ENCODE measurements at places on chromosomes 3 and 15. TPM values are rescaled to one million over a fixed set of nuclear protein-coding genes. Genes with fewer than 3 reads are reported as not detected.
A peak's percentile ranks its signal among the peaks of the same experiment; 100 is the strongest.

DNA sequence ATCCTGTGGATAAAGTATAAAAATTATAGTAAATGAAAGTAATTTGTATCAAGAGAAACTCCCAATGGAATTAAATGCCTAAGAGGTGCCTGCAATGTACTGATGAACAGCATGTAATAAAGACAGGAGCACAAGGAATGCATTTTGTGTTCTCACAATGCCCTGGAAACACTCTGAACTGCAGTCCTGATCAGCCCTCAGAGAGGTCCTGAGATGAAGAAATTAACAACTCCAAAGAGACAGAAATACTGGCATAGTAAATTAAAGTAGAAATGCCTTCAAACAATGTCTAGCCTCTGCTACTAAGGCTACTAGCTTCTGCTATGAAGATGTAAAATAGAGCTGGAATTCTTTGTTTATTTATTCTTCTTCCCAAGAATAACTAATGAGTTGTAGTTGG lies 59.9 kb downstream of the CFAP20DC start:
- no peak for DNase-seq

TATDN2 gene
- 8.9 TPM for total RNA-seq

GOLGA6L7 gene
- total RNA-seq: not detected

SST gene
- not detected for total RNA-seq

GRCh38 chr15:17026633-17027032 lies 3515.0 kb downstream of the GOLGA6L6 start:
- no peak for DNase-seq

GRCh38 chr3:15277861-15278500 lies 54.4 kb downstream of the SH3BP5 start:
- no peak for DNase-seq

MNS1 gene
- 2.4 TPM for total RNA-seq

DNA sequence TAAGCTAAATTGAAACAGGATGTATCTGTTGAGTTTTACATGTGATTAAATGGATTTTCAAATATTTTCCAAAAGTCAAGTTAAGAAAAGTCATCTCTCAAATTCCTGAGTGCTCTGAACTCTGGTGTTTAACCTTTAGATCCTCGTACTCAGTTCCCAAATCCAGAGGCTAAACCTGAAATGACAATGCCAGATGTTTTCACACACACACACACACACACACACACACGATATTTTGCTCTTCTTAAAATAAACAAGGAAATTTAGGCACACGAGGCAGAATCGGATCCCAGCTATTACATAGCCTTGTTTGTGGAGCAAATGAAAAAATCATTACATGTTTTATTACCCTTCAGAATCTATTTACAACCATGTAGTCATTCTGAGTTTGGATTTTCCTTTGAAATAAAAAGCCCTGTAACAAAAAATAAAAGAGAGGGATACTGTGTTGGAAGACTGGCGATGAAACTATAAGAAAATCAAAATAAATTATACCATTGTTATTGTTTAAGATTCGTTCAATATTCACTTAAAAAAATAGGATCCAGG lies 20.6 kb upstream of the UBE2E1 start:
- DNase-seq: no peak

DZIP3 gene
- 24.5 TPM for total RNA-seq

ZMYND10 gene
- total RNA-seq: 0.47 TPM

ARNT2 gene
- total RNA-seq: 26.3 TPM

DNA sequence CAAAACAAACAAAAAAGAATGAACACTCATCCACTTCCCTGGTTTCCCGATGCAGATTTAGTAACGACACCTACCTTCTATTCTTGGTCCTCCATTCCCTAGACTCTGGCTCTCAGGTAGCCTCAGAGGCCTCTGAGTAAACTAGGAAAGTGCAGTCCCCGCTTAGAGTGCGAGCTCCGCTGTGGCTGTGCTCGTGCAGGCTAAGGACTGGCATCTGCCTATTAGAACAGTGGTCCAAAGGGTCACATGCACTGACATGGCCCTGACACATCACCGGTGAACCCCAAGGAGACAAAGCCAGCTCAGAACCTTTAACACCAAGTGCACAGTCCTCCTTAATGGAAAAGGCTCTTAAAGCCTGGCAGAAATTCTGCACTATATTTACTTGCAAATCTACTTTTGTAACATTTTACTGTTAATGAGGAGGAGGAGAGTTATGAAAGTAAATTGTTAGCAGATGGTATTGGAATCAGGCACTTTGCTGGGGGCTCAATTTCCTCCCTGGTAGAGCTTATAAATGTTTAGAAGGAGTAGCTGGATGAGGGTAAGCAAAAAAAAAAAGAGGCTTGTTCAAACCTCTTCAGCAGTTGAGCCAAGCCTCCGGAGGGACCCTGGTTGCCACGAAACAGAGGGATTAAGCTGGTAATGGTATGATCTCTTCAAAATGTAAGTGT lies 31.1 kb downstream of the VGLL4 start:
- no peak for DNase-seq

DNA sequence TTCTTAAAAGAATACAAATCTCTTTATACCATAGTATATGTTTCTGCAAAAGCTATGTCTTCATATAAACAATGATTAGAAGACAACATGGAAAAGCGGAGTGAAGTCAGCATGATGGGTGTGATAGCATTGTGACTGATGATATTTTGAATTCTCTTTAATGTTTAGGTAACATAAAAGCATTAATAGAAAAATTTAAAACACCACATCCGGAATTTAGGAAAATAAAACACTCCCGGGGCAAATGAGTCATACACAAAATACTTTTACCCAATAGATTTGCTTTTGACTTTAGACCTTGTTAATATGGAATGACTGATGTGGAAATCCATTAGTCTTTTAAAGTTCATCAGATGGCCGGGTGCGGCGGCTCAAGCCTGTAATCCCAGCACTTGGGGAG lies 134.7 kb downstream of the P3H2 start:
- DNase-seq: no peak

DNA sequence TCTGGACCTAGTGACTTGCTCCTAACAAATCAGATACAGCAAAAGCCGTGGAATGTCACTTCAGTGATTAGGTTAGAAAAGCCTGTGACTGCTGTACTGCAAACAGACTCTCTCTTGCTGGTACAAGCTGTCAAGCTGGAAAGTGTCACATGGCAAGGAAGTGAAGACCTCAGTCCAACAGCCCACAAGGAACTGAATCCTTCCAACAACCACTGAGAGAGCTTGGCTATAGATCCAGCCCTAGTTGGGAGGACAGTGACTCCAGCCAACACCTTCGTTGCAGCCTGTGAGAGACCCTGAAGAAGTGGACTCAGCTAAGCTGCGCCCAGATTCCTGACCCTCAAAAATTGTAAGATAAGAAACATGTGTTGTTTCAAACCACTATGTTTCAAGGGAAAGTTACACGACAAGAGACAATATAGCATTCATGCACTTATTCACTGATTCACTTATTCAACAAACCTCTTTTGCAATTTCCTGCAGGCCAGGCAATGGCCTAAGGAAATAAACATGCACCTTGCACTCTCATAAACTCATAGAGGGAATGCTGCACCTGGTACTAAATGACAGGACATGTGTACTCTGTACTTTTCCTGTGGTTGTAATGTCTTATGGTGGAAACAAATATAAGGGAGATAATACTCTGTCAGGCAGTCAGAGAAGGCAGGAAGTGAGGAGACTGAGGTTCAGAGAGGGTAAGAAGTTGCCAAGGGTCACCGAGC lies 142.9 kb downstream of the CADPS start:
- no peak for DNase-seq

GRCh38 chr15:39896101-39896500 lies 24.0 kb downstream of the GPR176 start:
- DNase-seq: peak; percentile 20

ZIC1 gene
- 30.7 TPM for total RNA-seq

TM4SF18 gene
- total RNA-seq: not detected

- DNase-seq: no peak
Observed at GRCh38 chr3:40181182-40181581, 128.3 kb upstream of the EIF1B start.

GRCh38 chr15:52343831-52344230 lies 48.2 kb upstream of the MYO5C start:
- no peak for DNase-seq

GRCh38 chr3:141894524-141895176 lies 18.2 kb downstream of the ATP1B3 start:
- DNase-seq: peak; percentile 10

DNA sequence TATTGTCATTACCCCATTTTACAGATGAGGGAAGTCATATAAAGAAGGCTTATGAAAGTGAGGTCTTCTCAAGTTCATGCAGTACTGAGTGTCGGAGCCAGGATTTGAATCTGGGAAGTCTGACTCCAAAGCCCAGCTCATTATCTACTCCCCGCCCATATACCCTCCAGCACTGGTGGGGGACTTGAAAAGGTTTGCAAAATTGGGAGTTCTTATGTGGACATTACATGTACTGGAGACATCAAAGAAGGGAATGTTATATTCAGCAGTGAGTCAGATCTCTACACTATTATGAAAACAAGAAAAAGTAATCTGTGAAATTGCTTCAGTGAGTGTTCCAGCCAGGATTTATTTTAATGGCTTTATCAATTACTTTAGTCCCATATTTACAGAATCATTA lies 185.2 kb upstream of the CADPS start:
- no peak for DNase-seq

DNA sequence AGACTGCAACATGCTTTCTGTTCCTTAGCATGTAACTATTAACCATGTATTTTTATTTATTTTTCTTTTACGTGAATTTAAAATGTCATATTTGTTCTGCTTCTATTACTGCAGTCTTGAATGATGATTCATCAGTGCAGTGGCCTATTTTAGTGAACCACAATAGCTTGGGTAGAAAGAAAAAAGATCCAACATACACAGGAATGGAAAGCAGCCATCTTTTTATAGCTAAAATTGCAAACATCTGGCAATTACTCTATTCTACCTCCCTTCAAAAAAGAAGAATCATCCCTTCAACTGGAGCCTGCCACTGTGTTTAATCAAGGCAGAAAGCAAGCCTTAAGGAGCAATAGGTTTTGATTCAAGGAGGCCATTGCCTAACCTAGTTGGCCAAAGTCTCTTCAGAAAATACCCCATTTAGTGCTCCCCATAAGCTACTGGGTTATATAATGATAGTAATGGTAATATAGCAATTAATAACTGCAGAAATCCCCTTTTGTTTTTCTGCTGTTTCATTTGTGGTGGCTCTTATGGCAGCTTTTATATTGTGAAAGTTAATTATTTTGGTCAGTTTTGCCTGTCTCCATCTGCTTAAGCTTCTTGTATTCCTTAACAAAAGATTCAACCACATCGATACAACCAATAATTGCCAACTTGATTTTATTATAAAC lies 267.3 kb downstream of the LPP start:
- peak; percentile 57 for DNase-seq

ADGRG7 gene
- total RNA-seq: not detected

DNA sequence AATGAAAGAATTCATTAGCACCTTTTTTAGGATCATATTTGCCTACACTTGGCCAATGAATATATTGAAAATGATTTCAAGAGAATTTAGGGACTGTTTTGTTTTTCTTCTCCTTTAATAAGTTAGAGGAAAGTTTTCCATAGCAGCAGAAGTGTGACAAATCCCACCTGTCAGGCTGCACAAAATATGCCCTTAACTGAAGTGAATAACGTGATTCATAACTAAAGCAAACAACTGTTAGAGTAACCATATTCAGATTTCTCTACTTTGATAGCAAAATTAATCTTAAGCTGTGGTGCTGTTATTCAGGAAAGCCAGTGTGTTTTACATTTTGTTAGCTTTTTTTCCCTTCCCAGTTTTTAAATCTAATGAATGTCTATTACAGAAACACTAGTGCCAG lies 121.4 kb downstream of the HCN4 start:
- no peak for DNase-seq

DUOX2 gene
- total RNA-seq: not detected

- DNase-seq: peak; percentile 19
Observed at GRCh38 chr3:58093574-58094195, 85.5 kb downstream of the FLNB start.

DNA sequence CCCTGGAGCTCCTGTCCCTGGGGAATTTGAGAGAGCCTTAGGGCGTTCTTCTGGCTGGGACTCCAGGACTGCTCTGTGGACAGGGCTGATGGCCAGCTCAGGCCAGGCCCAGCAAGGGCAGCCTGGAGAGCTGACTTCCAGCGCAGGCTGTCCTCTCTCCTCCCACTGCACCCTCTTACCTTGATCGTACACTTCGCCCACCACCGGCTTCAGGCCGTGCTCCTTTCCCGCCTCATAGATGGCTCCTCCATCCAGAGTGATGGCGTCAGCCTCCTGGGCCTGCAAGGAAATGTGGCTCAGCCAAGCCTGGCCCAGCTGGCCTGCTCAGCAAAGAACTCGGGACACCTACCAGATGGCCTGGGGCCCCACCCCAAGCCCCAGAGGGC lies 3.1 kb downstream of the MELTF start:
- no peak for DNase-seq

GRCh38 chr3:42780892-42781700 lies 8.0 kb upstream of the CCDC13 start:
- DNase-seq: peak; percentile 78

DNA sequence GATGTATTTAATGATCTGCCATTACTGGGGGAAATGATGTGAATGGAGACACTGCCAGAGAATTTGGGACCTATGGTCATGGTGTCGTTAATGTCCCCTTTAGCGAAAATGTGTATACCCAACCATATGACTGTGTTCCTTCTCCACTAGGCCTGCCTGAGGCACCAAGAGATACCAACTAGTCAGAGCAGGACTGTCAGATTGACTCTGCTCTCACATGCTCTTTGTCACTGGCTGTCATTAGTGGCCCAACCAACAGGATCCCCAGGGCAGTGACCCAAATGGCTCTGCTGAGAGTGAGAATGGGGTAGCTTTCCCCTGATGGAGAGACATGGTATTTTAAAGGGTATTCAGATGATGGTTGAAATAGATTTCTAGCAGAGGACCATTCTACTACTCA lies 2.8 kb downstream of the TAGLN3 start:
- no peak for DNase-seq

LRRIQ4 gene
- total RNA-seq: not detected

CYP11A1 gene
- total RNA-seq: not detected

GRCh38 chr3:148187296-148187695 lies 510.4 kb upstream of the AGTR1 start:
- DNase-seq: no peak

ROPN1B gene
- not detected for total RNA-seq

- DNase-seq: no peak
Observed at GRCh38 chr15:65287520-65287855, 805 bp upstream of the PARP16 start.

- DNase-seq: no peak
Observed at GRCh38 chr15:63972801-63973200, 73.5 kb downstream of the DAPK2 start.

ALG1L2 gene
- not detected for total RNA-seq

DNA sequence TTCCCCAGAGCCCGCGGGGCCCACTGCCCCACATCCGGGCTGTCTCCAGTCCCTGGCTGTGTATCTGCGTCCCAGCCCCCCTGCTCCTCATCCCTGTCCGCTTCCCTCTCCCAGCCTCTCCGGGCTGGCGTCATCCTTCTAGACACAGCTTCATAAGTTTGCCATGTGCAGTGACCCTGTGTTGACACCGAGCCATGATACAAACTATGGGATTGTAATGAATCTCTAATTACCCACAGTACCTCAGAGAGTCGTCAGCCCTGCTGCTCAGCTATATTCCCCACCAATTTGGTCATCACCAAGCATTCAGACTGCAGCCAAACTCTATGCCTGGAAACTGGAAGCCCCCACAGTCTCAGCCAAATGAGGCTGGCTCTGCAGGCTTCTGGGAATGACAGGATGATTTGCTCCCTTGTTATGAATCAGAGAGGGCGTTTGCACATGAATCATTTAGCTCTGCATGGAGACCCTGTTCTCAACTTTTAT lies 466.1 kb upstream of the ATP11B start:
- DNase-seq: peak; percentile 15

Data from myocyte (in vitro differentiated cells).